ENCODE measurements at places on chromosomes 11 and 22.

DNA sequence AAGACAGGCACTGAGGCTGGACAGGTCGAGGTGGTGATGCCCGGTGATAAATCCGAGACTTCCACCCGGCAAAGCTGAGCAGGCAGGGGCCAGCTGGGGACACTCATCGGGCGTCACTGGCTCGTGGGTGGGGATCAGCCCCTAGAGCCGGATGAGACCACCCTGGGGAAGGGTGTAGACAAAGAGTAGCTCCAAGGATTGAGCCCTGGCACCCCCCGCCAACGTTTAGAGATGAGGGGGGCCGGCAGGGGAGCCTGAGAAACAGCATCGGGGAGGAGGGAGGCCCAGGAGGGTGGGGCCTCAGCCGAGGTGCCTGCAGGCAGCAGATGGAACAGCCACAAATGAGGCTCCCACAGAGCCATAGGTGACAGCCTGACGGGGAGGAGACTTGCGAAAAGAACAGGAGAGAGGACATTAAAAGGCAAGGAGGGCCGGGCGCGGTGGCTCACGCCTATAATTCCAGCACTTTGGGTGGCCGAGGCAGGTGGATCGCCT is 27.4 kb upstream of the CBX7 start:
- DNase-seq, result no peak

- no peak for DNase-seq
These were observed 12.2 kb downstream of the CBL start for GRCh38 chr11:119218141-119218878.

DNA sequence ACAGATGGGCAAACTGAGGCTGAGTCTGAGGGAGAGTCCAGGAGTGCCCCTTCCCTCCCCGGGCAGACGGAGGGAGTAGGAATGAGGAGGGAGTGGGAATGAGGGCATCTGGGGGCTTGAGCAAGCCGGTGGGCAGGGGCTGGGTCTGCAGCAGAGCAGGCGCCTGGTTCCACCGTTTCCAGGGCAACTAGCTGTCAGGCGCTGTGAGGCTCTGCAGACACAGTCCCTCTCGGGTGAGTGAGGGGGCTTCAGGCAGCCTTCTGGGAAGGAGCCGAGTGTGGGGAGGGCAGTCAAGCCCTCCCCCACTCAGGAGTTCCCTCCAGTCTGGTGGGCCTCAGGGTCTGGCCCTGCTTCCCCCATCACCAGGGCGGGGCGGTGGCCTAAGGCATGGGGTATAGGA is 19.0 kb downstream of the TMEM258 start:
- DNase-seq, result no peak

- no peak for DNase-seq
These were observed 5.1 kb downstream of the MB start for GRCh38 chr22:35611891-35612576.

- DNase-seq, result no peak
These were observed 21.6 kb upstream of the GDPD4 start for GRCh38 chr11:77322926-77323590.

- DNase-seq, result peak; percentile 94
These were observed 59.2 kb downstream of the SPON1 start for GRCh38 chr11:14021738-14022137.

DNA sequence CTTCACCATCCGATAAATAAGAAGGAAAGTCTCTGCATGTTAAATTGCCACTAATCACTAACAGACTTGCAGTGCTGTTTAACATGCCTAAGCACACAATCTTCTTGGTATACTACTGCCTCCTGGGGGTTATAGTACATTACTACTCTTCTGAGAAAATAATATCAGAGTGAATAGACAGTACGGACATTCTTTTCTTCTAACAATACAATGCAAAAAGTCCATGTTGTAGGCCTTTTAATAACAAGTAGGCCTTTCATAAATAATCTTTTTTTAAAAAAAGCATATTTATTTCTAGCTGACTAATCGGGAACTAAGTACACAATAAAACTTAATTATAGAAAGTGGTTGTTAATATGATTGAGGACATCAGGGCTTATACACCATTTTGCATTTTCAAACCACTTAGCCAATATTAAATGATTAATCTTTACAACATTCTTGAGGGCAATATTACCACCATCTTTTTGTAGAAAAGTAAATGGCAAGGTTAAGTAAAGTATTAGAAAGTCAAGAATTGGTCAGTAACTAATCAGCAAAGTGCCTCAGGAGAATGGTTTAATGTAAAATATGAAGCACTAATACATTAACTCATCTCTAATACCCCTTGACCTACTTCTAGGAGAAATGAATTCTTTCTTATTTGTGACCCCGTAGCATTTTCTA is 84.7 kb downstream of the TTC28 start:
- peak; percentile 59 for DNase-seq

GRCh38 chr11:120318906-120319305 is 6.2 kb upstream of the TLCD5 start:
- DNase-seq, result no peak

DNA sequence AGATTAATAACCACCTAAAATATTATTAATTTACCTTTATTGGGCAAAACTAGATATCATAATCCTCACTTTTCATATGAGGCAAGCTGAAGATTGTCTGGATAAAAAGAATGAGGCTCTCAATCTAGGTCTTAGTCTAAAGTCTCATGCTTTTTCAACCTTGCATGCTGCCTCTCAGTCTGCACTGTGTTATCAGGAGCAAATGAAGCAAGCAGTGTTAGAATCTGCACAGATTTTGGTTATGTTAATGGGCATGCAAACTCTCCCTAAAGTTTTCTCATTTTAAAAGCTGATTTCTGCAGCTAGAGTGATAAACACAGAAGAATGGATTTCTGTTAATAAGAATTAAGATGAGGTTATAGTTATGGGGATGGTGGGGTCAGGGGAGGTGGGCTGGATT is 350.7 kb upstream of the C11orf87 start:
- no peak for DNase-seq

DNA sequence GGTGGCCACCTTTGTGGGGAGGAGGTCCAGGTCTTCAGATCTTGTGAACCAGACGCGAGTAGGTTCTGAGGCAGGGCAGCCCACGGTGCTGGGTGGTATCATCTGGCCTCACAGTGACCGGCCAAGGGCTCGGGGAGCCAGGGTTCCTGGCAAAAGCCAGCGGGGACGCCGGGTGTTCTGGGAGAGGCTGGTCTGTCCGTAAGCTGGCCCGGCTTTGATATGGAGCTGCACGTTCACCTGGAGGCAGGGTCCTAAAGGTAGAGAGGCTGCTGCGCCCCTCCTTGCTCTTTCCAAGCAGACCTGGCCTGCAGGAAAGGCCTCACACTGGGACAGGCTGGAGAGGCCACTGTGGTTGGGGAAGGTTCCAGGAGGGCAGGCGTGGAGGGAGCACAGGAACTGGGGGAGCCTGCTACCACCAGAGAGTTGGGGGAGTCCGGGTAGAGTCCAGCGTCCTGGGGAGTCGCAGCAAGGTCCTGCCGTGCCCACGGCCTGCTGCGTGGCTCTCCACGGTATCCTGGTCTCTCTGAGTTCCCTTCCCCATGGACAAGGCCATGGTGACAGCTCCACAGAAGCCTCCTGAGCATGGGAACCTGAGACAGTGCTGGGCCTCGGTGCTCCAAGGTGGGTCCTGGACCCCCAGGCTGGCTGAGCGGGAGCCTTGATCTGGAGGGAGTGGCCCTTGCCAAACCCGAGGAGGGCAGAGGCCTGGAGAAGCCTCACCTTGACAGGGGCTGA is 452.4 kb upstream of the B3GAT1 start:
- no peak for DNase-seq

GRCh38 chr11:13852481-13852880 is 110.0 kb upstream of the SPON1 start:
- DNase-seq, result no peak

- DNase-seq, result no peak
These were observed 39.9 kb downstream of the CD44 start for GRCh38 chr11:35178873-35179272.

DNA sequence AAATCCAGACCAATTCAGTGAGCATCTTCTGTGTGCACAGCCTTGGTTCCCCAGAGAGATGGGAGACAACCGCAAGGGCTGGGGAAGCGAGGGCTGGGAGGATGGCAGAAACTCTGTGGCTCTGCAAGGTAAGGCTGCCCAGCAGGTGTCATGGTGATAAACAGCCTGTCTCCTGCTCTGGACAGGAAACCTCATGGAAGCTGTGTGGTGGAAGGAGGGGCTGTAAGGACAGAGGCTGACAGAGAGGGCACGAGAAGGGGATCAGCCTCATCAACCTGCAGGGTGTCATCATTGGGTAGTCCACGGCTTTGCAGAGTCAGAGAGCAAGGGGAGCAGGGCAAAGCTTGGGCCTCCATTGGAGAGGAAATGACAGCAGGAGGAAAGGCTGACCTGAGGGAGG is 138.4 kb upstream of the CADM1 start:
- peak; percentile 2 for DNase-seq

- no peak for DNase-seq
These were observed 64.8 kb downstream of the PRR5L start for GRCh38 chr11:36360826-36361415.

DNA sequence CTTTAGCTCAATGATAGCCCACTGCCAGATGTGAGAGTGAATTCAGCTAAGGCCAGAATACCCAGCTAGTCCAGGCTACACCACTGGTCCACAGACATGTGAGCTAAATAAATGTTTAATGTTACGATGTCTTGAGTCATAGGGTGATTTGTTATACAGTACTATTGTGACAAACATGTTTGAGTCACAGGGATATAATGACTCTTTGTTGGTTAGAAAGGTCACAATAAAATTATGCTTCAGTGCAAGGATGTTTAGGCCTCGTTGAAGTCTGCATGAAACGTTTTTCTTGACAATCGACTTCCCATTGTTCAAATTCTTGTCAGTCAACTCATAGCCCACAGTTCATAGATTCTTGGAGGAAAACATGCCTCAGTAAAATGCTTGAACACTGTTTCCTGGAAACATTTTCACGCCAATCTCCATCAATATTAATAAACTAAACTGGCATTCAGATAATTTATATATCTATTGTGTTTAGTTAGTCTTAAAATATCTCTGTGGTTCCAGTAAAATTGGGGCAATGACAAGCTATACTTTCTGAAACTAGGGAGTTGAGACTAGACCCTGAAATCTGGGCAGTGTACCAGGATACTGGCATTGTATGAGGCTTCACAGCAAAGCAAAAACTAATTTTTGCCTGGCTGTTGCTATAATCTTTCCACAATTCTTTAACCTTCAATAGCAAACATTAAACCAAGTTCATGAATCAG is 650.8 kb upstream of the KIRREL3 start:
- DNase-seq, result no peak

DNA sequence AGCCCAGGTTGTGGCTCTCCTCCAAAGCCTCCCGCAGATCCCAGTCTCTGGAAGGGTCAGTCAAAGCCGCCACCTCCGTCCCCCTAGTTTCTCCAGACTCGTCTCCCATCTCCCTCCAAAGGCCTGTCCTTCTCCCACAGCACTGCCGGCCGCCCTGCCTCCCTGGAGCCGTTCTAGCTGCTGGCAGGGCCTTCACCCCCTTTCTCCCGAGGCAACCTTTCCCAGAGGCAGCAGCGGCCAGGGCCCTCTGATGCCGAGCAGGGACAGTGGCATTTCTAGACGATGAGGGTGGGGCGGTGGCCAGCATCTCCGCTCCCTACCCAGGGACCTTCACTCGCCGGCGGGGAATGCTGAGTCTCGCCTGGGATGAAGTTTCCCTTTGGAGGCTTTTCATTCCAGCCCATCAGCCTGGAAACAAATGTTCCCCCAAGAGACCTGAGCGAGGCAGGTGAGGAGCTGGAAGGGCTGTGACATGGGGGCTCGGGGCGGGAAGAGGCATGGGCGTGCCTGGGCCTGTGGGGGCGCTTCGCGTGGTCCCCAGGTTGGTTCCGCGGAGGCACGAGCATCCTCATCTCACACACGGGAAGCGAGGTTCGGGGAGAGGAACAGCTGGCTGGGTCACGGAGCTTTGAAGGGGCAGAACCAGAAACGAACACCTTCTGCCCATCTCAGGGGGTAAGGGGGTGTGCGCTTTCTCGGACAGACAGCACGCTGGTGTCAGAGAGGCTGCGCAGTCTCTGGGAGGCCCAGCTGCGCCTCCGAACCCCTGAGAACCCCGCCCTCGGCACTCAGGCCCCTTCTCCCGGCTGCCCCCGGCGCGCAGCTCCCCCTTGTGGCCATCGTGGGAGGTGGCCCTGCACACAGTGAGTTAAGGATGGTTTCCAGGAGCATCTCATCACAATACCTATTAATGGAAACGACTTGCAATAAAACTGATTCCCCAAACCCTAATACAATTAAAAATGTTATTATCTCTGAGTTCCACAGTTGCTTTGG is 18.1 kb upstream of the KLHL35 start:
- no peak for DNase-seq

- no peak for DNase-seq
These were observed 93.6 kb downstream of the DDX10 start for GRCh38 chr11:108758458-108758857.

DNA sequence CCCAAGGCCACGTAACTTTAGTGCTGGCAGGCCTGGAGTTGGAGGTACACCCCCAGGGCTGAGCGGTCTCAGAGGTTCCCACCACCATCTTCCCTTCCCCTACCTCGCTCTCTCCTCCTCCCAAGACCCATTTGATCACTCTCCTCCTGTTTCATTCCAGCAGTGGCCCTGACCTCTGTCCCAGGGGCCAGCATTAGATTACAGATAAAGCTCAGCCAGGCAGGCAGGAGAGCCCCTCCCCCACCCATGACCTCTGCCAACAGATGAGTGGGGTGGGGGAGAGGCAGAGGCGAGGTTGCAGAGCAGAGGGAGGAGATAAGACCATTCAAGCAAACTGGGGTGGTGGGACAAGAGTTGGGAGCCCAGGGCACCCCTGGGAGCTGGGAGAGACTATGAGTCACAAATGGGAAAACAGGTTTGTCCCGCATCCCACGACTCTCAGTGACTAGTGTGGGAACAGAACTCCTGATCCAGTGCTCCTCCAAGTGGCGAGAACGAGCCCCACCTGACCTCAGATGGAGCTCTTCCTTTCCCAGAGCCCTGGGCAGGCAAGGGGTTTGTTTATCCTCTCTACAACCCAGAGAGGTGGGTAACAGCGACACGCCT is 367.9 kb downstream of the MN1 start:
- DNase-seq, result no peak

DNA sequence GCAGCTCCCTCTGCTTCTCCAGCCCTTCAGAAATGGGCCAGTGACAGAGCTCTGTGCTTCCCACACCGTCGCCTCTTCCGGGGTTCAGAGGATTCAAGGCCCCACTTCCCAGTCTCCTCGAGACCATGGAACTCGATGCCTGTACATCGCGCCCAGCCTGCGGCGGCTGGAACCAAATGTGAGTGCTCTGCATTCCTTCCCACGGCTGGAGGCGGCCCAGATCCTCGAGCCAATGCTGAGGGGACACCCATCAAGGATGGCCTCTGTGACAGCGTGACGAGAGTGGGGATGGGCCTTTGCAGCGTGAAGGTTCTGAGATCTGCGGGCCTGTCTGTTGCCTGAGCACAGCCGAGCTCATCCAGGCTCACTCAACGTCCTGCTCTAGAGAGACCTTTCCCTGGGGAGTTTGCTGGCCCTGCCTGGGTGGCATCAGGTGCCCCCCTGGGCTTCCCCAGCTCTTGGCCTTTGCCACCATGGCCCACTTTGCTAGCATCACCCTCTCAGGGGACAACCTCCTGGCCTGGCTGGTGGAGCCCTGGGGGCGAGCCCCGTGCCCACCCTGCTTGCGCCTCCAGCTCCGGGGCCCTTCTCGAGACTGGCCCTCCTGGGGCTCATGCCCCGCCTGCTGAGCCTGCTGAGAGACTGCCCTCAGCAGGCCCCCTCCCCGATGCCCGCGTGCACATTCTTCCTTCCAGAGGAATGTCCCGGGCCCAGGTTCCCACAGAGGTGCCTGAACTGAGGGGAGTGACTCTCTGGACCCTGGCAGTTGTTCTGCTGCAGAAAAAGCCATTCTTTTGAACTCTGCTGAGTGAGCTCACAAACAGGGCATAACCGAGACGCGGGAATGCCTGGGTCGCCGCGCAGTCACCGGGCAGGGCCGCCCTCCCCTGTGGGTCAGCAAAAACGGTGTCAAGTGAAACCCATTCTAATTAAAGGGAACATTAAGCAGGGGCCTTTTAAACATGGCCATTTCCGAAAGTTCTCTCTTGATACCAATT is 7.3 kb upstream of the MYEOV start:
- DNase-seq, result no peak

Data from COR-L47 (cell line).